ENCODE measurements at places on chromosomes 12 and 14. TPM values are rescaled to one million over a fixed set of nuclear protein-coding genes. Genes with fewer than 3 reads are reported as not detected.

Gene SOX5
- 0.30 TPM for total RNA-seq

Gene KRT6A
- not detected for total RNA-seq

Gene CCDC85C
- total RNA-seq: 15.9 TPM

Gene LBHD2
- total RNA-seq: not detected

Gene IFT43
- total RNA-seq: 18.2 TPM

Gene TAS2R19
- total RNA-seq: 4.0 TPM

Gene KRT81
- total RNA-seq: 0.32 TPM

Gene OR4K17
- total RNA-seq: not detected

Gene MYF6
- not detected for total RNA-seq

Gene RDH5
- total RNA-seq: 2.0 TPM

Gene TMEM233
- 1.2 TPM for total RNA-seq

Gene SIX6
- total RNA-seq: not detected

Gene LRRC23
- total RNA-seq: 9.1 TPM

Gene MYH6
- not detected for total RNA-seq

Gene FBXO21
- total RNA-seq: 122 TPM

Gene PRIMA1
- not detected for total RNA-seq

Gene TSPAN9
- total RNA-seq: 35.1 TPM

Gene DUSP6
- total RNA-seq: 503 TPM

Gene SLC35F4
- not detected for total RNA-seq

Gene ASCL1
- not detected for total RNA-seq

Gene CAPRIN2
- total RNA-seq: 32.4 TPM

Gene TCL1B
- total RNA-seq: not detected

Gene NDRG2
- not detected for total RNA-seq

Gene FGF6
- not detected for total RNA-seq

Gene SLC35E3
- total RNA-seq: 4.5 TPM

Gene KRT82
- total RNA-seq: not detected

Gene CD4
- not detected for total RNA-seq

Gene NOVA1
- 2.0 TPM for total RNA-seq

Gene TAS2R9
- not detected for total RNA-seq

Gene CLEC7A
- total RNA-seq: not detected

Gene GPX2
- not detected for total RNA-seq

Gene PLA2G1B
- total RNA-seq: not detected

Gene ITGA7
- total RNA-seq: 1.7 TPM

Gene BDKRB2
- 0.97 TPM for total RNA-seq

Data from epithelial cell of umbilical artery (primary cell).